Activated T-helper 17 cell treated with anti-CD3 and anti-CD28 coated beads, Interleukin-2, amount 50 U/mL, for 72 hours (primary cell): ENCODE measurements at places on chromosomes 4 and X.

GRCh38 chrX:102652031-102652688, 877 bp downstream of the GPRASP1 start:
- peak; percentile 78 for ATAC-seq

DNA sequence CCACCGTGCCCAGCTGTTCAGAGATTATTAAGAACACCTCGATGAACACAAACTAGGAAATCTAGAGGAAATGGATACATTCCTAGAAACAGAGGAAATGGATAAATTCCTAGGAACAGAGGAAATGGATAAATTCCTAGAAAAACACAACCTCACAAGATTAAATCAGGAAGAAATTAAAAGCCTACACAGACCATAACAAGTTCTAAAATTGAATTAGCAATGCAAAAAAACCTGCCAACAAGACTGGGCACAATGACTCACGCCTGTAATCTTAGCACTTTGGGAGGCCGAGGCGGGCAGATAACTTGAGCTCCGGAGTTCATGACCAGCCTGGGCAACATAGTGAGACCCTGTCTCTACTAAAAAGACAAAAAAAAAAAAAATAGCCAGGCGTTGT, 13.1 kb upstream of the IDS start:
- ATAC-seq = no peak

GRCh38 chrX:140764401-140764919, 54.9 kb downstream of the LINC00632 start:
- peak; percentile 51 for ATAC-seq

DNA sequence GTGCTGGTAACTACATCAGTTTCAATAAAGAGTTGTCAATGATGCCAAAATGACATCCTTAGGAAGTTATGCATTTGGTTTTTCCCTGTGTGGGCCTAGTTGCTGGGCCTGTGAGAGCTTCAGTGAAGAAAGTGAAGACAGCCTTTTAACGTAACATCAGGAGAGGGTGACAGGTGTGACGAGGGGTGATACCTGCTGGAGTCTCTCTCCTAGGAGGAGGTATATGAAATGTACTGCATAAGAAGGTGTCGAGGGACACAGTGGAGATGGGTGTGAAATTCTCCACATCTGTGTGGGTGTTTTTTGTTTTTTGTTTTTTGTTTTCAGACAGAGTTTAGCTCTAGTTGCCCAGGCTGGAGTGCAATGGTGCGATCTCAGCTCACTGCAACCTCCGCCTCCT, 49.2 kb downstream of the EVC start:
- no peak for ATAC-seq

GRCh38 chr4:128844931-128845330, 35.4 kb downstream of the JADE1 start:
- ATAC-seq = no peak

DNA sequence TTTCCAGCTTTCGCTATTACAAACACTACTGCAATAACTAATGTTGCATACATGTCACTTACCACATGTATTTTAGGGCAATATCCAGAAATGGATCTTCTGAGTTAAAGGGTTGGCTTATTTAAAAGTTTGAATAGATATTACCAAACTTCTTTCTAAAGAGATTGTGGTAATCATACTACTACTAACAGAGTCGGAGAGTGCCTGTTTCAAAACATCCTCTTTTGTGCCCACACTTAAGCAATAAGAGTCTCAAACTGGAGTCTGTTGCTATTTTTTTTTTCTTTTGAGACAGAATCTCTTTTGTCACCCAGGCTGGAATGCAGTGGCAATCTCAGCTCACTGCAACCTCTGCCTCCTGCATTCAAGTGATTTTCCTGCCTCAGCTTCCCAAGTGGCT, 35.8 kb downstream of the FGFBP1 start:
- peak; percentile 12 for ATAC-seq

- peak; percentile 43 for ATAC-seq
These were observed 671 bp downstream of the HPF1 start for GRCh38 chr4:169756971-169757574.

DNA sequence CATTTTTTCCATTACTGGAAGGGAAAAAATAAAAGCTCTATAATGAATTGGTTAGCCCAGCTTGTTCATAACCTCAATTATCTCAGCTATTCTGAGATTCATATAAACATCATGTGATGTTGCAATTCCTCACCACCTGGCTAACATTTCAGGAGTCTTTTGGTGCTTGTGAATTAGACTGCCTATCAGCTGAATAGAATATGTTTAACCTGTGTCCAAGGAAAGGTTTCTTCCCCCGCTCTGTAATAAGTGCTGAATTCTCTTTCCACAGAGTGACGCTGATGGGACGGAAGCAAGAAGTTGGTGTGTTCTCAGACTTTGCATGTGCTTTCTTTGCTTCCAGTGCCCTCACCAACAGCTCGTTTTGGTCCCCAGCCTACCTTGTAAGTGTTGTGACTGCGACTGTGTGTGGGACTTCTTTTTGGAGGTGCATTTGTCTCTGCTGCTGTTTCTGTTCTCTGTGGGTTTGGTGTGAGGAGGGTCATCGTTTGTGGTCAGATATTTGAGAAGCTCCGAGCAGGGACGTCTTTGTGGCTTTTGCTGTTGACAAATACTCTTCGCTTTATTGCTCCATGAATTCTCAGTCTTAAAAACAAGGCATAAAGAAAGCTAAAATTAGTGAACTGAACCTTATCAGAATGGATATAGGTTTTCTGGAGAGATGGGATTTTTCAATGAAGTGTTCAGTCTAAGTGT, 61.7 kb downstream of the PPARGC1A start:
- no peak for ATAC-seq

- ATAC-seq = no peak
These were observed 105.6 kb downstream of the NEUROG2 start for GRCh38 chr4:112410364-112410763.

GRCh38 chrX:6149060-6149872, 79.4 kb downstream of the NLGN4X start:
- no peak for ATAC-seq

GRCh38 chrX:3807906-3808305, 94.5 kb upstream of the PRKX start:
- ATAC-seq = no peak

DNA sequence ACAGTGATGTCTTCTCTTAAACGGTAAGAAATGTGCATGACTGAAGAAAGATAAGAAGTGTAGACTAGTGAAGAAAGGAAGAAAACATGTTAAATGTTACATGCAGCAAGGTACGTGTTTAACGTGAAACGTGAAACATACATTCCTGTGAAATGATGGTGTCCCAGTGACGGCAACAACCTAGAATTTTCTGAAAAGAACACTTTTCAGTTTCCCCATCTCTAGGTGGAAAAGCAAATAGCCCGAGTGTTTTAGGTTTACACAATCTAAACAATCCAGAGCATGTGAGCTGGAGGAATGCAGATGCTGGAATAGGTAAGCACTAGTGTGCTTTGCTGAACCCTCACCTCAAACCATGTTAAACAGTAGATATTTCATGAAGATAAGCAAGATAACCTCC, 60.7 kb downstream of the CLNK start:
- ATAC-seq = no peak

DNA sequence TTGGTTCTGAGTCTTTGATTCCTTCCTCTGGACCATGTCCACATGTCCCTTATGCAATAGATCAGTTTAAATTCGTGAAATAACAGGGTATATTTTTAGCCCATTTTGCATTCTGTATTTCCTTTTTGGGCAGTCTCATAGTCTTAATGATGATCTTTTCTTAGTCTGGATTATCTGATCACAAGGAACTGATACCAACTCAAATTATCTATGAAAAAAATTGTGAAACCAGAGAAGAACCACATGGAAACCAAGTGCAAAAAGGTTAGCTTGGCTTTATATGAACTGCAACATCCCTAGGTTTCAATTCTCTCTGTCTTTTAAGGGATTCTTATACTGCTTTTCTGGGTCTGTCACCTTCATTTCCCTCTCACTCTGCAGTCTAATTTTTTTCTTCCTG, 608.6 kb upstream of the AADAT start:
- no peak for ATAC-seq

- no peak for ATAC-seq
These were observed 890.0 kb upstream of the FRG1 start for GRCh38 chr4:189050643-189051042.

DNA sequence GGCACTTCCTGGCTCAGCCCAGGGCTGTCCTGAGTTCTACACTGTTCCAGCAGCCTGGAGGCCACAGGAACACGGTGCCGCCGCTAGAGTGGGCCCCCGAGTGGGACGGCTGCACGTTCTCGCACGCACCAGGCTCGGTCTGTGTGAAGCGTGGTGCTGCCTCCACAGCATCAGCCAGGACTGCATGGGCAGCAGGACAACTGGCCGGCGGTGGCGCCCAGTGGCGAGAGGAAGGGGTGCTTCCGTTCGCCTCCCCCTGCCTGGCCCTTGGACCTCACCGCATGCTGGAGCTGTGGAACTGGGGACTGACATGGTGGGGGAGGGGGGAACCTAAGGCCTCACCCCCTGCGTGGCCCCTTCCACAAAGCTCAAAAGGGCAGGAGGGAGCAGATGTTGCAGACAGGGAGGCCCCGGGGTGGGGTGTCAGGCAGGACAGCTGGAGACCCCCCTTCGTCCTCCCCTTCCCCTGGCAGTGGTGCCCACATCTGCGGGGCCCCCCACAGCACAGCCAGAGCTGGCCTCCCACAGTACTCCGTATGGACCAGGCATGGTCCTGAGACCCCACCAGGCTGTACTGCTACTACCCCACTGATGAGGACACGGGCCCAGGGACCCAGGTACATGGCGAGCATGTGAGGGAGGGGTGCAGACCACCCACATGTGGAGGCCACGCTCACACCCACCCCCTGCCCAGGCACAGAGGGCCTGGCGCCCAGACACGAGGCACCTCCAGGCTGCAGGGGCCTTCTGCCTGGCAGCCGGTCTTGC, 58.5 kb downstream of the ACOX3 start:
- no peak for ATAC-seq
